ENCODE measurements at places on chromosomes 11 and 22.

DNA sequence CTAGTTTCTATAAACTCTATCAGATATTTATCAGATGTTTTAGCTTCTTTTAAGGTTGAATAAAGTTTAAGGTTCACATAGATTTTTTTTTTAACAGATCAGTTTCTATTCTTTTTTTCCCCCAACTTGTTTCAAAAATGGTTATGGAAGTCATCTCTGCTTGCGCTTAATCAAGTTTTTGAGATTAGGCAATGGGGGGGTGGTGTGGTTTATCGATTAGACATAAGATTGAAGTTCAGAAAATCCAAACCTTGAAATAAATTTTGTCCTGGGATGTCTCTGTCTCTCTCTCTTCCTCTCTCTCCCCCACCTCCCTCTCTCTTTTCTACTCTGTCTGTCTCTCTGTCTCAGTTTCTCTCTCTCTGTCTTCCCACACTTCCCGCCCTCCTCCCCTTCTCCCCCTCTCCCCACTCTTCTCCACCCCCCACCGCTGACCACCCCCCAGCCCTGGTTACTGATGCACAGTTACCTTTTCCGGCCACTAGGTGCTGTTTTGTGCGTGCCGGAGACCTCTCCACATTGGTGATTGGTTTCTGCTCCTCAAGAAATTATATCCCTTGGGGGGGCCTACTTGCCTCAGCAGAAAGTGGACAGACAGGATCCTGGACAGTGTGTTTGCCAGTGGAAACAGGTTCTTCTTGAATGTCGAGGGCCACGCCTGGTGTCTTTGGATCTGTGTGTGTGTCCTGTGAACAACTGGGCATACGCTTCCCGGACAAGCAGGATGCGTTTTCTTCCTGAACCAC, 29.7 kb upstream of the ANO1 start:
- DNase-seq, result no peak

GRCh38 chr11:63785823-63786222, 17.2 kb upstream of the ZFTA start:
- DNase-seq, result no peak

- peak; percentile 3 for DNase-seq
Measured at GRCh38 chr11:1192741-1193325, 30.0 kb upstream of the MUC5B start.

DNA sequence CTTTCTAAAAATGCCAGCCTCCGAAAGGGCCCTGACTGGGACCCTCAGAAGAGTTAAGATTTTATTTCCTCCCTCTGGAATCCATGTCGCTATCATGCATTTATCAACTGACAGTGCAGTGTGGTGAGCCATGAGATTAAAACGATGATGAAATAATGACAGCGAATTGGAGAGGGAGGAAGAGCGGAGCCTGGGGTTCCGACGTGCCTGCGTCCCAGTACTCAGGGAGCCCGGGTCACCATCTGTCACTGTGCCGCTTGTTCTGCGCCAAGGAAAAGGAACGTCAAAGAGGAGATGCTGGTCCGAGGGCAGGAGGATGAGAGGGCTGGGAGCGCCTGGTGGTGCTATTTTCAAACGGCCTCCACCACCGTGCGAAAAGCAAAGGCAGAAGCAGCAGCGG, 46.2 kb downstream of the MACROD1 start:
- no peak for DNase-seq

DNA sequence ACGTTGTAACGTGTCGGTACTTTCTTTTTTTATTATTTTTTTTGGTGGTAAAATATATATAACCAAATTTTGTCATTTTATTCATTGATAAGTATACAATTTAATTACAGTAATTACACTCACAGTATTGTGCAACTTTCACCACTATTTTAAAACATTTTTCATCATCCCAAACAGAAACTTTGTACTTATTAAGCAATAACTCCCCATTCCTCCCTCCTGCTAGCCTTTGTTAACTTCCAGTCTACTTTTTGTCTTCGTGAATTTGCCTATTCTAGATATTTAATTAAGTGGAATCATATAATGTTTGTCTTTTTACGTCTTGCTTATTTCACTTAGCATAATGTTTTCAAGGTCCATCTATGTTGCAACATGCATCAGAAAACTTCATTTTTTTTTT, 58.5 kb downstream of the STIM1 start:
- DNase-seq, result no peak

DNA sequence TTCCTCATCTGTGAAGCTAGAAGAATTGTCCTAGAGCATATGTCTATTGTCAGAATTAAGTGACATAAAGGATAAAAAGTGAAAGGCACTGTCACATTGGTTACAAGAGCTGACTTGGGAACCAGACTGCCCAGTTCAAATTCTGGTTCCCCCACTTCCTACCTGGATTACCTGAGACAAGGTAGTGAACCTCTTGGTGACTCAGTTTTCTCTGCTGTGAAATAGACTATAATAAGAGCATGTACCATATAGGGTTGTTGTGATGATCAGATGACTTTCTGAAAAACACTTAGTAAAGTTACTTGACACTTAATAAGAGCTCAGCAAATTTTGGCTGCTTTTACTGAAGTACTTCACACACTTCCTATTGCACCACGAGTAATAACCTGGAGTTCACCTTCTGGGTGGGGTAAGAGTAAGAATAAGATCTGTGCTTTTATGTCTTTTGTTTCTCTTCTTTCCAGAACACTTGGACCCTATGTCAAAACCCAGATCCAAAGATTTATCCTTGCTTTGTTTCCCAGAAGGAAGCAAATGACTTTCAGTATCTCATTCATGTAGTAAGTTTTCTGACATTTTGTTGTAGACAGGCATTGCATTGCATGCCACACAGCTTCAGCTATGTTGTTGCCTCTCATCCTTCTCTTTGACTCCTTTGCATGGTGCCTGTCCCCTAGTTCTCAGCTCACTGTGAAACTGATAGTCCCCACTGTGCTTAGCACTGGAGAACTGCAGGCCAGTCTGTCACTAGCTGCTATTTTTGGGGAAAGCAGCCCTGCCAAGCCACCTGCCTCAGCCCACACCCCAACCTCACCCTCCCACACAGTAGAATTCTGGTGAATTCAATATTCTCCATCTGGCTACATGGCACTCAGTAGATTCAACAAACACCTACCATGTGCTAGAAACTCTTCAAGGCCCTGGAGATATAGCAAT, 121.8 kb upstream of the POU2AF2 start:
- DNase-seq, result no peak

DNA sequence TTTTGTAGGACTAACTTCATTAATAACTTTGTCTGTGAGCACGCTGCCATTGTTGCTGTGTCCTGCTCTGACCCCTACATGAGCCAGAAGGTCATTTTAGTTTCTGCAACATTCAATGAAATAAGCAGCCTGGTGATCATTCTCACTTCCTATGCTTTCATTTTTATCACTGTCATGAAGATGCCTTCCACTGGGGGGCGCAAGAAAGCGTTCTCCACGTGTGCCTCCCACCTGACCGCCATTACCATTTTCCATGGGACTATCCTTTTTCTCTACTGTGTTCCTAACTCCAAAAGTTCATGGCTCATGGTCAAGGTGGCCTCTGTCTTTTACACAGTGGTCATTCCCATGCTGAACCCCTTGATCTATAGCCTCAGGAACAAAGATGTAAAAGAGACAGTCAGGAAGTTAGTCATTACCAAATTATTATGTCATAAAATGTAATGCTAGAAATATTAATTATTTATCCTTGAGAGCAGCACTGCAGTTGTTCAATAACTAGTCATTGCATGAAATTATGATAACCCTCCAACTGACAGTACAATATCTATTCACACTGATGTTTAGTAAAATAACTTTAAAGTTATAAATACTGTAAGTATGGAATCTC, 46.4 kb upstream of the OR5D13 start:
- no peak for DNase-seq

- no peak for DNase-seq
Measured at GRCh38 chr22:39297490-39298240, 21.8 kb downstream of the RPL3 start.

DNA sequence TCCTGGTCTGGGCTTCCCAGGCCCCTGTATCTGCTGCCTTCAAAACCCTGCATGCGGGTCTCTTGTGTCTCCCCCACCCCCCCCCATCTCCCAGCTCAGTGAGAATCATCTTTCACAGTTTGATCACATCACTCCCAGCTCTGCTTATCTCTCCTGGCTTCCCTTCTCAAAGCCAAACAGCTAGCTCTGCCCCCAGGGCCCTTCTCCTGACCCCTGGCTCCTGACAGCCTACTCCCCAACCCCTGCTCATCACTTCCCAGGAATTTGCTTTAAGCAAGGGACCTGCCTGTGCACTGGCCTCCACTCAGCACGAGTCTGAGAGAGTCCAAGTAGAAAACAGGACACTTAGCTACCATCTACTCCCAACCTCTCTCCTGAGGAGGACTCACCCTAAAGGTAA, 342.7 kb downstream of the TENM4 start:
- DNase-seq, result no peak

DNA sequence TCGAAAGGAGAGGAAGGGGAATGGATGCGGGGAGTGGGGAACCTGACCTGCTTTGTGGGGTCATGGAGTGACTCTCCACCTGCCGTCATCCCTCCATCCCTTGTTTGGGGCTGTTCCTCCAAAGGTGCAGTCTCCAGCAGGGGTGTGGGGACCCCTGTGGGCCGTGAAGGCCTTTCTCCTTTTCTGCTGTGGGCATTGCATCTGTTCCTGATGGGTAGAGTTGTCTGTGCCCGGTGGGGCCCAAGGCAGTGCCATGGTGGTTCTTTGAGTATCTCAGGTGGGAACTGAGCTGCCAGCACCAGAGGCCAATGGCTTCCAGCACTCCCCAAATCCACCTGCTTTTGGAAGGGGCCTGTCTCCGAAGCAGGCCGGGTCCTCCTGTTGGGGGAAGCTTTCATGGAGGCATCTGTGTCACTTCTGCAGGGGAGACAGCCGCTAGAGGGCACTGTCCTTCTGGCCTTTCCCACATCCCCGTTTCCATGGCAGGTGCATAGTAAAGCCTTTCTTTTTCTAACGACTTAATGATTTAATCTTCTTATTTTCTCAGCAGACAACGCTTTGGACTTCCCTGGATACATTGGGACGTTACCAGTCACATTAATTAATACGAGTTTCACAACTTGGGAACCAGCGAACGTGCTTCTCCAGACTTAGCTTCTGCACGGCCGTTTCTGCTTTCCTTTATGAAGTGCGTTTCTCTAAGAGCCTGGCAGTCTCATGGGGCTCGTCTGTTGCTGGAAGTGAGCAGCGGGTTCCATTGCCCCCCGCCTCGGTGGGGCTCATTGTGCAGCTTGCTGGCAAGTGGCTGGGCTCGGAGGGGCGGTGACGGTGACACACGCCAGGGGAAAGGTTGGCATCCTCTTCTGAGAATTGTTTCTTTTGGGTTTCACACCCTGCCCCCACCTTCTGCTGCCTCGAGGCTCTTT, 57.1 kb downstream of the PARVB start:
- DNase-seq, result peak; percentile 81

DNA sequence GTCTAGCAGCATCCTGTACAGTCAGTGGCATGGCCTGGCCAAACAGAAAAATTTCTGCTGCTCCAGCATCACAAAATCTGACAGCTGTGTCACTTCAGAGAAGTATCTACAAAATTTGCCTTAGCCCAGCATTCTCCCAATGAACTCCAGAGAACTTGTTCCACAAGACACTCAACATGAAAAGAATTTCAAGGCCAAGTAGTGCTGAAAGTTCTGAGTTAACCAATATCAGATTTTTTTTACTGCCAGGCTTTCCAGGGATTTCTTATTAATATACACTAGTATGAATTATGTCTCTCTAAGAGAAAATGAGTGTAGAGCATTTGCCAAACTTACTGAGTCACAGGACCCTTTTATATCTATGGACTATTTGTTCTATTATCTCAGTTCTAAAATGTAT, 68.8 kb downstream of the OR5AK2 start:
- DNase-seq, result no peak

- no peak for DNase-seq
Measured at GRCh38 chr11:45850446-45850845, 3.2 kb downstream of the CRY2 start.

- DNase-seq, result no peak
Measured at GRCh38 chr11:100174881-100175280, 512.2 kb upstream of the ARHGAP42 start.

DNA sequence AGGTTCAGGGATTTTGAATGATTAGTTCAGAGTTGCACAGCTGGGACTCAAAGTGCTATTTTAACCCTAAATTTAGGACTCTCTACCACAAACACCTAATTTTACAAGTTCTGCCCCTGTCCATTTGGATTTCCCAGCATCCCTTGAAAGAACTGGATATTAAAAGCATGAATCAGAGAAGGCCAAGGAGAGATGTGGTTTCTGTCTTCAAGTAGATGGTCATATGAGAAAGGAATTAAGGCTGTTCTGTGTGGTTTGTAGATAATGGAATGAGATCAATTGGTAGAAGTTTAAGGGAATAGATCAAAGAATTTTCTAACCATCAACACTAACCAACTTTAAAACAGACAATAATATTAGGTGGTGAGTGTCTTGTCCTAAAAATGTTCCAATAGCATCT, 106.4 kb upstream of the TENM4 start:
- DNase-seq, result no peak

DNA sequence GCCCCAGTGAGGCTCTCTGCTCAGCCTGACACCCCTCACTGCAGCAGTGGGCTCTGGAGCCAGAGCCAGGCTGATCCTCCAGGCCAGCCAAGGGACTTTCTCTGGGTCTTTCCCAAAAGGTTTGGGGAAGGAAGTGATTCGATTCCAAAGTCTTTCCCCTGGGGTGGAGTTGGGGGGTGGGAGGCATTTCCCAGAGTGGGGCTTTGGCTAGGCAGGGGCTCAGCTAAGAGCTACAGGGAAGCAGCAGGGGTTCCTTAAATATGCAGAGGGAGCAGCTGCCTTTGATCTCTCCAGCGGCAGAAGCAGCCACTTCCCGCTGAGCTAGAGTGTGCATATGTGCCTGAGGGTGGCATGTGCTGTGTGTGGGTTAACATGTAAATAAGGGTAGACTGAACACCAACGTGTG, 192.9 kb downstream of the INSC start:
- no peak for DNase-seq

GRCh38 chr11:30314625-30315024, 8.3 kb upstream of the ARL14EP start:
- no peak for DNase-seq

GRCh38 chr11:118128721-118129470, 23.7 kb downstream of the SCN4B start:
- DNase-seq, result no peak

DNA sequence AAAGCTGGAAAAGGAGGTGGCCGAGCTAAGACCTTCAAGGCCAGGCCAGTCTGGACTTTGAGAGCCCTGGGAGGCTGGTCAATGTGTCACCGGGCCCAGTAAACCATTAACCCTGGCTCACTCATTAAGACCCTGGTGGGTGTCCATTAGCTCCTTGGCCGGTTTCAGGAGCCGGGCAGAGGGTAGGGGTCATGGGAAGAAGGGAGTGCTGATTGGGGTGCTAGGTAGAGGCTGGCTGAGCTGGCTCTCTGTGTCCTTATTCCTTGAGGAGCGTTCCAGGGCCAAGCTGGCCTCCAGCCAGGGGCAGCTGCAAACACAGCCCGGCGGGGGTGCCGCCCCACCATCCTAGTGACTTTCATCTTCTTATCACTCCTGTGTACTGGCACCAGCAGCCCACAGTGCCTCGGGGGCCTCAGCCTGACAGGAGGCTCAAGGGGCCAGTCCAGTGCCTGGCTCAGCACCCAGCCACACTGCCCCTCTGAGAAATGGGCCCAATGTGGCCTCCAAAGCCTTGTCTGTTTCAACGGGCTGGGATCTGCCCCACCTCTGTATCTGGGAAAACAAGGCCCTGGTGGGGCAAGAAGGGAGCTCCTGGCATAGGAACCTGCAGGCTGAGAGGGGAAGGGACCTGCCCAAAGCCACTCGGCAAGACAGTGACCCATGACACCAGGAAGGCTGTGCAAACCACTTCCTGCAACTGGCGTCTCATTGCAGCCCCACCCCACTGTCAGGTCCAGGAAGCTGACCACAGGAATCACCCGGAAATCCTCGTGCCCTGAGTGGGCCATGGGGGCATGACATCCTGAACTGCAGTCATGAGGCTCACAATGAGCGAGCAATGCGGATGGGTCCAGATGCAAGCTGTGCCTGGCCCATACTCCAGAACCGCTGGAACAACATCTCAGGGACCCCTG, 15.1 kb upstream of the RGL4 start:
- DNase-seq, result peak; percentile 48

Data from femur (tissue), 1 donor.